Retinal pigment epithelial cell (primary cell): ENCODE measurements at places on chromosomes 1 and 21.

- no peak for DNase-seq
Measured at GRCh38 chr1:219568733-219569132, 44.2 kb downstream of the ZC3H11B start.

GRCh38 chr1:73516451-73516850 is 681.5 kb downstream of the LRRIQ3 start:
- no peak for DNase-seq

DNA sequence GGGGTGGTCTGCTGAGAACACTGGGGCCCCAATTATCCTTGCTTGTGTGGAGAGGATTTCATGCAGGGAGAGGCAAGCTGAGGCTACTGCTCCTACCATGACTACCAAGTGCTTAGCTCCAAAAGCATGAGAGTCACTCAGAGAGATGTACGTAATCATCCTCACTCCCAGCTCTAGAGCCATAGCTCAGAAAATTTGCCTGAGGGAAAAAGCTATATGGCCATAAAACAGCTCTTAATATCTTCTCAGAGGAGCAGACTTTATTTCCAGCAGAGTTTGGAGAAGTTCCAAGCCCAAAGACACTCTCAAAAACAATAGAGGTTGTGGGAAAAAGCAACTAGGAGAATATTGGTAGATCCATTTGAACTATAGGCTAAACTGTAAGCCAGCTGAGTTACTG is 106.4 kb upstream of the PBX1 start:
- DNase-seq, result no peak

GRCh38 chr1:56309065-56309464 is 270.3 kb downstream of the PLPP3 start:
- DNase-seq, result no peak

GRCh38 chr1:115952547-115952946 is 23.8 kb upstream of the SLC22A15 start:
- no peak for DNase-seq

DNA sequence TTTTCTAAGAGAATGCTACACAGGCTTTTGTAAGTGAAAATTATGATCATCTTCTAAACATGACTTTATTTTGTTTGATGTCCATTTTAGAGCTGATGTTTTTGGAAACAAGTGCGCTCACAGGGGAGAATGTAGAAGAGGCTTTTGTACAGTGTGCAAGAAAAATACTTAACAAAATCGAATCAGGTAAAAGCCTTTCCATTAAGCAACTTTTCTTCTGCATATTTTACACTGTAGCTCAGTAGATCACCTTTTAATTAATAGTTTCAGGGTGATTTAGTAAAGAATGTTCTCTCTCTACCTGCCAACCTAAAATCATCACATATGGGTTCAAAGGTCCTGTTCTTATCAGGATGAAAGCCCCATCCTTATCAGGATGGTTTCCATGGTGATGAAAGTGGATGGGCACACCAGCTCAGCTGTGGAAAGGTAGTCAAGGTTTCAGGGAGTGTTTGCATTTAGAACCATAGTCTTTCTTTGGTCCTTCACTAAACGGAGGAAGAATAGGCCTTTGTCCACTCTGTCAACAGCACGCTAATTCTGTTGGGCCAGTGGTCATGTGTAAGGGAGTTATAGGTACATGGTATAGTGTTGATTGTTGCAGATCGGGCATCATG is 28.1 kb downstream of the RAB4A start:
- no peak for DNase-seq

- no peak for DNase-seq
Measured at GRCh38 chr1:104765085-104765484, 1015.4 kb downstream of the AMY1C start.

- DNase-seq, result no peak
Measured at GRCh38 chr1:66685670-66686069, 66.6 kb upstream of the DYNLT5 start.

DNA sequence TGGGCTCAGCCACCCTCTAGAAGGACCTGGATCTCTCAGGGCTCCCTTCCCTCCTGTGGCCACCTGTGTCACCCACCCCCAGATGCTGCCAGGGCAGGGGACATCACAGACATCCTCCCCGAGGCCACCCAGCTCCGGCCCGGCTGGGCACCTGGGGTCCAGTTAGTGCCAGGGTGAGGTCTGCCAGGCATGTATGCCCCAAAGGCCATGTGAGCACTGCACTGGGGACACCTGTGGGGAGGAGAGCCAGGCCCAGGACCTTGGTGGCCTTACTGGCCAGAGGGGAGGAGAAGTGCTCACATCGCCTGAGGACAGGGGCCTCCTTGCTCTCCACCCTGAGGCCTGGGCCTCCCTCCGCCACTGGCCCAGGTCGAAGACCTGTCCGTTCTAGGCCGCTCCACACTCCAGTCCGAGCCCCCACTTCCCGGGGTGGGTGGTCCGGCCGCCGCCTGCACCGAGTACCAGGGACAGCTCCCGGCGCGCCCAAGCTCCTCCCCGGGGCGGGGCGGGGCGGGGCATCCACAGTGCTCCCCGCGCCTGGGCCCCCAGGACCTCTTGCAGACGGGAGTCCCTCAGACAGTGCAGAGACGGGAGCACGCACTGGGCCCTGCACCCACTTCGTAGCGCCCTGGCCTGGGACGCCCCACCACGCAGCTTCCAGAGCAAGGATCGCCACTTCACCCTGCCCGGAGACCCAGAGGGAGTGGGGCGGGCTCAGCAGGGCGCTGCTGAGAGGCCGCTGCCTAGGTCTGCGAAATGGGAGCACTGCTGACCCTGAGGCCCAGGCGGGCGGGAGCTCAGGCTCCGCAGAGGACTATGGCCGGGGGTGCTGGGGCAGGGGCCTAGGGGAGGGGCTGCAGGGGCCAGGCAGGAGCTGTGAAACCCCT is 34.3 kb upstream of the CCDC27 start:
- DNase-seq, result no peak

GRCh38 chr1:173100476-173101107 is 49.9 kb upstream of the TNFSF18 start:
- DNase-seq, result no peak

- peak; percentile 80 for DNase-seq
Measured at GRCh38 chr1:99685516-99686180, 39.7 kb downstream of the PALMD start.

DNA sequence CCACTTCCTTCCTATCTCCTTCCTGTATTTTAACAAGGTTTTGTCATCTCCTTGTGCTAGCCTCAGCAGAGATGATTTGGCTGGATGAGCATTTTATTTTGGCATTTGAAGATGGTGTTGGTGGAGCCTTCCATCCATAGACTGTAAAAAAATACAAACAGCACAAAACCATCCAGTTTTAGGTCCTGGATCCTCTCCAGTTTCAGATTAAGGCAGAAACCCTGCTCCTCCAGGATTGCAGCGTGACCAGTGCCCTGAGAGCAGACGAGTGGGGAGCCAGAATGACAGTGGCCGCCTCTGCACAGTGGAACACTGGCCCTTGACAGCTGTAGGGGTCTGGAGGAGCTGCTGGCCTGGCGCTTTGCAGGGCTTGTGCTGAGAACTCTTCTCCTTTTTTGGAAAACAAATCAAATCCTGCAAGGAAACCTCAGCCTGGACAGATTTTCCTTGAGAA is 72.2 kb upstream of the GADD45A start:
- DNase-seq, result no peak

GRCh38 chr1:7187112-7187493 is 401.8 kb downstream of the CAMTA1 start:
- DNase-seq, result no peak

- no peak for DNase-seq
Measured at GRCh38 chr1:182507685-182508084, 57.7 kb downstream of the RGSL1 start.

DNA sequence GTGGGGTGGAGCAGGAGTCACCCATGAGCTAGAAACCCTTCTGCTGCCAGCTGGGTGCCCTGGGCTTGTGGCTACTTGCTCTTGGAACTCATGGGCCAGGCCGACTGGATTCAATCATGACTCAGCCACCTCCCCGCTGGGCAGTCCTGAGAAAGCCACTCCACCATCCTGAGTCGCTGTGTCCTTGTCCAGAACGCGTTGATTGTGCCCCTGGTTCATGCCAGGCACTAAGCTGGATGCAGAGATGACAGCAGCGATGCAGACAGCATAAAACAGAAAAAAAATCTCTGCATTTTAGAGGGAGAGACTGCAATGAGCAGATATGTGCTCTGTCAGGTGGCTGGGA is 10.6 kb downstream of the PADI1 start:
- DNase-seq, result no peak

- no peak for DNase-seq
Measured at GRCh38 chr1:54173681-54174080, 20.9 kb upstream of the CDCP2 start.

GRCh38 chr1:119345398-119345797 is 23.2 kb upstream of the HAO2 start:
- DNase-seq, result no peak

DNA sequence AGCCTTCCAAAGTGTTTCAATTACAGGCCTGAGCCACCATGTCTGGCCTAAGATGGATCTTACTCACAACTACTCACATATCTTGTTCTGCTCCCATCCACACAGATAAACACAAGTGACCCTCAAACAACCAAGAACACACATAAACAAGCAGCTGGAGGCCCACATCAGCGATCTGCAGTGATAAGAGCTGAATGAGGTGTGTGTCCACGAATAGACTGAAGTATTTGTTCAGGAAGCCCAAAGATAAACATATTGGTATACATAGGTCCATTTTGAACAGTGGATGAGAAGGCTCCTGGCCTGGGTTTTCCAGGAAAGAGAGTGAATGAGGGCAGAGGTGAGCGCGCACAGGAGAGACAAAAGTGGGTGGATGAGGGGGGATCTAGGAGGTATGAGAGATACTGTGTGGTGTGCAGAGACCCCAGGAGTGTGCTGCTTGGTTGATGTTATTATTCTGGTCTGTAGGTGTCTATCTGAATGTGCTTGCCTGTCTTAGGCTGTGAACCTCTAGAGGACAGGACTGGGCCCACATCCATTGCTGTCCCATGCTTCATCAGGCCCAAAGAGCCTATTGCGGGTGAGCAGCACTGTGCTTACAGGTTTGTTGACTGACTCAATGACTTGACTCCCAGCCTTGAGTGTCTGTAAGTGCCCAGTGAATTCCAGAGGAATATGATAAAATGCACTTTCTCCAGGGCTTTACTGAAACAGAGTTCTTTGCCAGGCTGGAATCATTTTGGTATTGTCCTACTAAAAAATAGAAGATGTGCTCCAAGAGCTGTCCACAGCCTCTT is 79.9 kb upstream of the ATP1A1 start:
- DNase-seq, result no peak

DNA sequence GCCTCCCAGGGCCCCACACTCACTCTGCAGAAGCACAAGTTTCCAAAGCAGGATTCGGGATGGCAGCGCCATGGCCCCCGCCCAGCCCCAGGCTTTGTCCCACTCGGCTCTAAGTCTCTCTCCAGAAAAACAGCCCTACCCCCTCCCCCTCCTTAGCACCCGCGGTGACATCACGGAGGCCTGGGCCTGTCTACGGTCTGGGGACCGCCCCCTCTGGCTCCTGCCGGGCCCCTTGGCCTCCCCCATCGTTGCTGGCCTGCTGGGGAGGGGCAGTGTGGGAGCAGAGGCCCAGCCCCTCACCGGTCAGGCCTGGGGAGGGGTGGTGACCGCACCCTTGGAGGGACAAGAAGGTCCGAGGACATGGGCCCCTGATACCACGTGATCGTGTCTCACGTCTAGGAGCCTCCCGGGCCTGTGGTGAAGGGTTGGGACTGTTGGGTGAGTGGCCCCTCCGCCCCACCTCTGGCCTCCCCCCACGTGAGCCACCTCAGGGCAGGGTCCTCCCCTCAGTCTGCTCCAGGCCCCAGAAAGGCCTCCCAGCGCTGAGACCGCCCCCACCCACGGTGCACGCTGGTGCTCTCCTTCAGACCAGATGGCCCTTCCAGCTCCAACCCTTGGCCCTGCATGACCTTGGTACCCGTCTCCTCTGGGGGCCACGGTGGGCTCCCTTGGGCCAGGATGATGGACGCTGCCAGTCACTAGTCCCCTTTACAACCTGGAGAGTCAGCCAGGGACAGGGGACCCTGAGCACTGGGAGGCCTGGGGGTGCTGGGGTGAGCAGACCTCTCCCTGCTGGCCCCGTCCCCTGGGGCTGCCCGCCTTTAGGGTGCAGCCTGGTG is at the start of gene MXRA8:
Gene MXRA8 (minus strand): TSS at position 123 of the 839 bp plus-strand sequence. CDS start 51 bp downstream, at position 72.
- no peak for DNase-seq

DNA sequence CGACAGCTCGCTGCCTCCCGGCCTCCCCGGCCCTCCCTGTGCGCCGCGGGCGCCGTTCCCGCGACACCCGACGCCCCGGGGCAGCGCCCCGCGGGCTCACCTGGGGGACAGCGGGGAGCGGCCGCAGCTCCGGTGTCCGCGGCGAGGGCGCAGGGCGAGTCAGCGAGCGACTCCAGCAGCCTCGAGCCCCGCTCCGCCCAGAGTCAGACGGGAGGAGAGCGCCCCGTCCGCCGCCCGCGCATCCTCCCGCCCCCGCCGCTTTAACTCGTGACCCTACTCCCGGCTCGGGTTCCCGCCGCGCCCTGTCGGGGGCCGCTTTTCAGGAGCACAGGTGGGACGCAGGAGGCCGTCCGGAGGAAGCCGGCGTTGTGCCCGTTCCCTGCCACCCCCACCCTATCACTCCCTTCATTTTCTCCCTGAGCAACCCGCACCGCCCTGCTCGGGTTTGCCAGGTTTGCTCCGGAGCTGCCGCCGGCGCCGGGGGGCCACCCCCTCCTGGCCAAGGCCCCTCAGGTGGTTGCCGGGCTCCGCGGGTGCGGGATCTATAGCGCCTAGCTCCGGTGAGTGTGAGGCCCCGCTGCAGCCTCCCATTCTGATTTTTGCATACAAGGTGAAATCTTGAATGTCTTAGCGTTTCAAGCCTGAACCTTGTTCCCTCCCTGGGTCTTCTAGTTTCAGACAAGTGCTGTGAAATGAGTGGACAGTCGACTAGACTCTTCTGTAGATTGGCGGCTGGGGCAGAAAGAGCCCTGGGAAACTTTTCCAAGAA is at the start of gene MCOLN3:
Gene MCOLN3 (minus strand): TSS at position 205 of the 769 bp plus-strand sequence. CDS start 3,140 bp downstream, outside the sequence.
- DNase-seq, result no peak

GRCh38 chr21:45441431-45442255 is 36.7 kb downstream of the COL18A1 start:
- no peak for DNase-seq

DNA sequence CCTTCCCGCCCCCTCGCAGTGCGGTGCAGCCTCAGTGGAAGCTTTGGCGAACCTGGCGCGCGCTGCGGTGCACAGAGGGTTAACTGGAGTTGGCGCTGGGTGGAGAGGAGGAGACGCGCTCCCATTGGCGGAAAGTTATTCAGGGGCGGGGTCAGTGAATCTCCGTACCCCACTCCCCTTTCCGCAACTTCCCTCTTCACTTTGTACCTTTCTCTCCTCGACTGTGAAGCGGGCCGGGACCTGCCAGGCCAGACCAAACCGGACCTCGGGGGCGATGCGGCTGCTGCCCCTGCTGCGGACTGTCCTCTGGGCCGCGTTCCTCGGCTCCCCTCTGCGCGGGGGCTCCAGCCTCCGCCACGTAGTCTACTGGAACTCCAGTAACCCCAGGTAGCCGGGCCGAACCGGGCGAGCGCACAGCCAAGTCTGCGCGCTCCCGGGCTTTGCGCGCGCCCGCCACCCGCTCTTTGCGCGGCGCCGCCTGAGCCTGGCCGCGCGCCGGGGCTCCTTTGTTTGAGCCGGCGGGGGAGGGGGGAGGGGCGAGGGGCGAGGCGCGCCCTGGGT is at the start of gene EFNA4:
Gene EFNA4 (plus strand): TSS at position 191 of the 561 bp plus-strand sequence. CDS start 84 bp downstream, at position 275.
- peak; percentile 61 for DNase-seq
